Anterior cingulate cortex (tissue), 58 donors: ENCODE measurements at places on chromosomes 2 and 18.

DNA sequence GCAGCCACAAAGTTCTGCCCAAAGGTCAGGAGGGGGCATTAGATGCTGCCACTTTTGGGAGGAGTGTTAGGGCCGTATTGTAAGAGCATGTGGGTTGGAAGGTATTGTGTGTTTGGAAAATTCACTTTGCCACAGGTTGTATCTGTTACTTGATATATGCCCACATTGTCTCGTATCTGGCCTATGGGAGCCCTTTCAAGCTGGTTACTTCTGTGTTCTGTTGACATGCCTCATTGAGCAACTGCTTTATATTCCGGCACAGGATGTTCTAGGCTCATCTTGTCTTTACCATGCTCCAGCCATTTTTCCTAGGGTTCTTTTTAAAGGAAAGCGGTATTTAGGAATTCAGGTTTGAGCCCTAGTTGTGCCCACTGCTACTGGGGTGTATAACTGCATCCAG, 6.0 kb downstream of the ADNP2 start:
- DNase-seq = no peak

DNA sequence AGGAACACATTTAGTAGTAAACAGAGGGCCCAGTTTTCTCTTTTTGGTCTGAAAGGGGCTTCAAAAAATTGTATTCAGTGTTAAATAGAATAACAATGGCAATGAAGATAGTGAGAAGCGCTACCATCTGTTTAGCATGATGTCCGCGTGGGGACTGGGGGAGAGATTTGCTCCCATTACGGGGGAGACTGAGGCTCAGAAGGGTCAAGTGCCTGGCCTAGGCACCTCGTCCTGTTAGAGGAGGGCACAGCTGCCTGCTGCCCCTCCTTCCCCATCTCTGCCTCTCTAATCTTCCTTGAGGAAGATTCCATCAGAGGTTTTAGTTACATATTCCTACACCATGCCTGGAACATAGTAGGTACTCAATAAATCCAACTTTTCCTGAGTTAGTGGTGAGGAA, 10.1 kb upstream of the TMEM185B start:
- DNase-seq = no peak

- DNase-seq = peak; percentile 76
Observed at GRCh38 chr2:217277646-217278398, 418.0 kb upstream of the TNP1 start.

GRCh38 chr2:71101656-71102055, 28.4 kb downstream of the MCEE start:
- no peak for DNase-seq

DNA sequence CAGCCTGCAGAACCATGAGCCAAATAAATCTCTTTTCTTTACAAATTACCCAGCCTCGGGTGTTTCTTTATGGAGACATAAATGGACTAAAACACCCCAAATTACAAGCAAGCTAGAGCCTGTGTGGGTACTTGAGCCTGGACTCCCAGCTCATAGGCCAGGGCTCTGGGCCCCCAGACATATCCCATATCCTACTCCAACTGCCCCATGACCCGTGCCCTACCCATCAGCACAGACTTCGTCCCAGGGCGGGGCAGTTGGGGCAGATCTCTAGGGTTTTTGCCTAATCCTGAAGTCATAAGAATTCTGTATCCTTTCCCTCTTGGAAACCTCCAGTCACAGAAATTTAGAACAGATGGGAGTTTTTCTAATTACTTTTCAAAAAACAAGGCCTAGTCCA, 90.7 kb downstream of the DDX1 start:
- no peak for DNase-seq

- no peak for DNase-seq
Observed at GRCh38 chr2:219001577-219002394, 8.6 kb upstream of the CRYBA2 start.

- DNase-seq = no peak
Observed at GRCh38 chr2:58680755-58681310, 439.7 kb upstream of the FANCL start.

- no peak for DNase-seq
Observed at GRCh38 chr2:75410702-75411101, 150.0 kb downstream of the EVA1A start.

- DNase-seq = no peak
Observed at GRCh38 chr2:197207598-197207997, 103.0 kb downstream of the ANKRD44 start.

- no peak for DNase-seq
Observed at GRCh38 chr2:69309351-69310110, 77.5 kb downstream of the GFPT1 start.

GRCh38 chr18:32422978-32423740, 47.5 kb downstream of the GAREM1 start:
- no peak for DNase-seq

- DNase-seq = no peak
Observed at GRCh38 chr2:120305937-120306490, 39.9 kb upstream of the INHBB start.

DNA sequence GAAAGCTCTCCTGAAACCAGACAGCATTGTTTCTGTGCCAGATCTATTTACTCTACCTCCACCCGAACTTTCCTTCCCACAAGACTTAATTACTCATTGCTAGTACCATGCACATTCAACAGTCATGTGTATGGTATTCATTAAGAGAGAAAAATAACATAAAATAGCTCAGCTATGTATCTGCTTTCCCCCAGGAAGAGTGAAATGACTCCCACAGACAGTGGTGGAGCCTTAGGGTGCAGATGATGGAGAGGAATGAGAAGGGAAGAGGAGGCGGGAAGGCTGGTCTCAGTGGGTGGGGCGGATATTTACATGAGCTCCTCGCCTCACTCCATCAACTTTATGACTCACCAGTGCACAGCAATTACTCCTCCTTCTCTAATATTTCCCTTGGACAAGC, 724.5 kb downstream of the EPHA4 start:
- DNase-seq = no peak

DNA sequence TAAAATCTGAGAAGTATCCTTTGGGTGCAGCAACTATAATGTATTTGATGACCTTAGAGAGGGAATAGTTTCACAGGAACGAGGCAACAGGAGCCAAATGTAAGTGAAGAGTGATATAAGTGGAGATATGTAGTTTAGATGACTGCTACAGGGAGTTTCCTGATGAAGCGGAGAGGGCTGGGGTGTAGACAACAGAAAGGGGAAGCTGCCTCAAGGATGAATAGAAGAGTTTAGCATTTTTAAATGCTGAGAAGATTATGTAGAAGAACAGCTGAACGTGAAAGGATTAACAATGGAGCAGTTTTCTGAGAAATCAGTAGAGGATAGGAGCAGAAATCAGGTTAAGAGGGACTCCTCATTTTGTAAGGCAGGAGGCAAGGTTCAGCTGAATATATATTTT, 133.3 kb downstream of the LCLAT1 start:
- no peak for DNase-seq

- DNase-seq = no peak
Observed at GRCh38 chr2:157489983-157490382, 46.1 kb upstream of the CYTIP start.

- DNase-seq = no peak
Observed at GRCh38 chr2:187989925-187990623, 301.6 kb upstream of the GULP1 start.

GRCh38 chr2:23757686-23758433, 169.1 kb downstream of the ATAD2B start:
- DNase-seq = no peak

- no peak for DNase-seq
Observed at GRCh38 chr18:42956287-42956686, 159.2 kb downstream of the RIT2 start.

DNA sequence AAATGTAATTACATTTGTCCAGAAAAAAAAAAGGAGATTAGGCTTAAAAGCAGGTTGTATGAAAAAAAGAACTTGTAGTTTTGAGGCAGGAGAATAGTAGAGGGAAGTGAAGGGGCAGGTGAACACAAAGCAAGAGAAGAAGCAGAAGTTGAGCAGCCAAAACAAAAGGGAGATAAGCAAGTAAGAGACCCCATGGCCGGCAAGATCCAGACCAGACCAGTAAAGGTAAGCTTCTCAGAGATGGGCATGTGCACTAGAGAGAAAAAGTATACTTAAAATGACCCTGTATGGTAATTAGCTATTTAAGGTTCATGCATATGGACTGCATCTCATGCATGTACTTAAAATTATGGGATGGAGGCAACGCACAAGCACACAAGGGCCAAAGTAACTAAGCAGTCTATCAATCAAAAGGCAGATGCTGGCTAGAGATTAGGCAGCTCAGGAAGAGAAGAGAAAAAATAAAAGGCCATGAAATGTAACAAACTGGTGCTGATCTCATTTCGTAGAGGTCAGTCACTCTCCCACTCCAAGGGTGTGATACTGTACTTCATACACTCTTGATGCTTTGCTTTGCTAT, 9.7 kb downstream of the SIGLEC15 start:
- DNase-seq = no peak

DNA sequence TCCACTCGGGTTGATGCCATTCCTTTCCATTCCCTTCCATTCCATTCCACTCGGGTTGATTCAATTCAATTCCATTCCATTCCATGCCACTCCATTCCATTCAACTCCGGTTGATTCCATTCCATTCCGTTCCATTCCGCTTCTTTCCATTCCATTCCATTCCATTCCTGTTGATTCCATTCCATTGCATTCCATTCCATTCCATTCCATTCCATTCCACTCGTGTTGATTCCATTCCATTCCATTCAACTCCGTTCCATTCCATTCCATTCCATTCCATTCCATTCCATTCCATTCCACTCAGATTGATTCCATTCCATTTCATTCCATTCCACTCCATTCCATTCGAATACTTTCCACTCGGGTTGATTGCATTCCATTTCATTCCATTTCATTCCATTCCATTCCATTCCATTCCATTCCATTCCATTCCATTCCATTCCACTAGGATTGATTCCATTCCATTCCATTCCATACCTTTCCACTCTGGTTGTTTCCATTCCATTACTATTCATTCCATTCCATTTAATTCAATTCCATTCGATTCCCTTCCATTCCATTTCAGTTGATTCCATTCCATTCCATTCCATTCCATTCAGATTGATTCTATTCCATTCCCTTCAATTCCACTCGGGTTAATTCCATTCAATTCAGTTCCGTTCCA, 1141.8 kb downstream of the RPIA start:
- DNase-seq = no peak

DNA sequence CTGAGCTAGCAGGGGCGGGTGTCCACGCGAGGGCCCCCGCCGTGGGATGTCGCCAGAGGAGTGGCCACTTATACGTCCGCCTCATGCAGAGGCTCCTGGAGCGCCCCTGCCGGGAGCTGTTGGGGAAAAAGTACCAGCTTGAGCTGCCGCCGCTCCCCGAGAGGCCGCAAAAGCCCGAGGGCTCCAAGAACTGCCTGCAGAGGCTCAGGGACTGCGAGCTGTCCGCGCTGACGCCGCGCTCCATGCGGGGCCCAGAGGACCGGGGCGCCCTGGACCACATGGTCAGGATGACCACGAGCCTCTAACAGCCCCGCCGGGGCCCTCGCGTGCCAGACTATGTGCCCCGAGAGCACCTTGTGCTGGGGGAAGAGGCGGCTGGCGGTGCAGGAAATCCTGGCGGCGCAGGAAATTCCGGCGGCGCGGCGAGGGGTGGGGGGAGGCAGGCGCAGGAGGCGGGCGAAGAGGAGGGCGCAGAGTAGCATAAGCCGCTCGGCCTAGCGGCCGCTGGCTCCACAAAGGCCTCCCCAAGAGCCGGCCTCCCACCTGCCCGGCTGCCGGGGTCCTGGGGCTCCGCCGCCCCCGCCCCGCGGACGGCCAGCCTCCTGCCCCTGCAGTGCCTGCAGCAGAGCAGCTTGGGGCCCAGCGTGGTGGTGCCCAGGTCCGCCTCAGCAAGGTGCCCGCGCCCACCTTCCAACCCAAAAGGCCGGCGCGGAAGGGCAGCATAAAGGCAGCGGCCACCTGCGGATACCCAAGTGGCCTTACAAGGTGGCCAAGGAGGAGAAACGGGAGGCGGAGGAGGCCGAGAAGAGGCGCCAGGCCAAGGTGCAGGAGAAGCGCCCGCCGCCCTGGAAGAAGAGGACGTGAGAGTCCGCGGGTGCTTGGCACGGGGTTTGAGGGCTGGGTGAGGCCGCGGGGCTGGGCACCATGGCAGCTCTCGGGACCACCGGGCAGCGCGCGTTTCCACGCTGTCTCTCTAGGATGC, 42.1 kb upstream of the TRIM43B start:
- peak; percentile 83 for DNase-seq

DNA sequence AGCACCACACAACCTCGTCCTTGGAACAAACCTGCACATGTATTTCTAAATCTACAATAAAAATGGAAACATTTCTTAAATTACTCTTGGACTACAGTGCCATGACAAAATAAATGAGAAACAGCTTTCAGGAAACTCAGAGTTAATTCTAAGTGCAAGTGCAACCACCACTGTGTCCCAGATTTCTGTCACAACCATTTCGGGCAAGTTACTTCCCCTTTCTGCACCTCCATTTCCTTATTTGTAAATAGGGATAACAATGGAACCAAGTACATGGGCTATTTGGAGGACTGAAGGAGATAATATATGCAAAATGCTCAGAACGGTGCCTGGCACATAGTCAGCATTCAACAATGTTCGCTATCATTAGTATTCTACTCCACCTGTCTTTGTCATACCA, 93.2 kb downstream of the CACNB4 start:
- no peak for DNase-seq

- no peak for DNase-seq
Observed at GRCh38 chr2:107712857-107713256, 113.8 kb upstream of the RGPD4 start.

DNA sequence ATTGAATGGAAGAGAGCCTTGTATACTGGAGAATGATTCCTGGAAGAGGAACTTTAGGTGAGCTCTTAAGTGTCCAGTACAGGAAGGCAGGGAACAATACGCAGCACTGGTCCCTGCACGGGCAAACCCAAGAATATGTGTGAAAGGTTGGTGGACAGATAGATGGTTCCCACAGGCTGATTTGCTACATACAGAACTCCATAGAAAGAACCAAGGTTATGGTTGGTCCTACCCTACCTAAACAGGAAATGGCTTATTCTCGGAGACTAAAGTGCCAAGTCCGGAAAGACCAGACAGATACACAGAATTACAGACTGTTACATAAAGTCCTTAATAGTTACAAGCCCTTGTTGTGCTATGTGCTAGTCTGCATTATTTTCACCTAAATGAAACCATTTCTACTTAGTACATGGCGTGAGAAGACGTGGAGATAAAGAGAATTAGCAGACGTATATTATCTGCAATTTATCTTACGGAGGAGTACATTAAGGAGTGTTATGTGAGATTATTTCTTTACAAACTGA, 1.2 kb downstream of the REV1 start:
- DNase-seq = no peak

DNA sequence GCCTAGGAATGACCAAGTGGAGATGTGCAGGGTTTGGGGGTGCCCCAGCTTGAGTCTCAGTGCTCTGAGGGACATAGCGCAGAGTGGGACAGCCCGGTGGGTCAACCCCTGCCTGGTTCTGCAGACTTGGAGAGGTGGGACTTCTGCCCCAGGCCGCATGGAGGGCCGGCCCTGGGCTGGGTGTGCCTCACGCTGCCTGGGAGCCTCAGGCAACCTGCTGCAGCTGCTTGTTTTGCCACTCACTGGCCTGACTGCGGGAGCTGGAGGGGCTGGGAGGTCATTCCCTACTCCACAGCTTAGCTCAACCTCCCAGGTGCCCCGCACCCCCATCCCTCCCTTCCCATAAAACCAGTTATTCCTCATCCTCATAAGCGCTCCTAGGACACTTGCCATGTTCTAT, 33.1 kb downstream of the ODC1 start:
- DNase-seq = no peak

GRCh38 chr2:11589316-11589940, 55.6 kb downstream of the GREB1 start:
- DNase-seq = no peak
